ENCODE measurements at places on chromosomes 16 and 17.

DNA sequence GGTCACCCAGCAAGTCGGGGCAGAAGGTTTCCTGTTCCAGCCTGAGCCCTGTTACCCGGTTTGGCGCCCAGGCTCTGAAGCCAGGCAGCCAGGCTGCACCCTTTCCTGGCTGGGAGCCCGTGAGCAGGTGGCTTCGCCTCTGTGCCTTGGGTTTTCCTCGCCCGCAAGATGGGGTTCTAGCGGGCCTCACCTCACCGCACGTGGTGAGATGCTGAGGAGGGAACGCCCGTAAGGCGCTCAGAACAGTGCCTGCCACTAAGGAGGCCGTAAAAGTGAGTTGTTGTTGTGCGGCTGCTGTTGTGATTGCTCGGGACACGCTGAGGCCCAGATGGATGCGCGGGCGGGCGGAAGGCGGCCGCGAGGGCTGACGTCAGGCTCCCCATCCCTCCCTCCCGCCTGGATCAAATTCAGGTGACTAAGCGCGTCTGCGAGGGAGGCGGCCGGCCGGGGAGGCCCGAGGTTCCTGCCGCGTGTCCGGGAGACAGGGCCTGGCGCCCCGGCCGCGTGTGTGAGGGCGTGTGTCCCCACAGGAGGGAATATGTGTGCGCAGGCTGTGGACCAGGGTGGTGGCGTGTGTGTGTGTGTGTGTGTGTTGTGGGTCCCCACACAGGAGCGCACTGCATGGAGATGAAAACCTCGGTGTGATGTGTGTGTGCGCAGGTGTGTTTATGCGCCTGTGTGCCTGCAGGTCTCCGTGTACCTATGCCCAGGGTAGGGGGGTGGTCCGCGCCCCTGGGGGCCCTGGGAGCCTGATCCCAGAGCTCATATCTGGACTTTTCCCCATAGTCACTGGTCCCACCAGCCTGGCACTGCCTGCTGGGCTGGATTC is 4.3 kb downstream of the CAMKK1 start:
- no peak for DNase-seq

DNA sequence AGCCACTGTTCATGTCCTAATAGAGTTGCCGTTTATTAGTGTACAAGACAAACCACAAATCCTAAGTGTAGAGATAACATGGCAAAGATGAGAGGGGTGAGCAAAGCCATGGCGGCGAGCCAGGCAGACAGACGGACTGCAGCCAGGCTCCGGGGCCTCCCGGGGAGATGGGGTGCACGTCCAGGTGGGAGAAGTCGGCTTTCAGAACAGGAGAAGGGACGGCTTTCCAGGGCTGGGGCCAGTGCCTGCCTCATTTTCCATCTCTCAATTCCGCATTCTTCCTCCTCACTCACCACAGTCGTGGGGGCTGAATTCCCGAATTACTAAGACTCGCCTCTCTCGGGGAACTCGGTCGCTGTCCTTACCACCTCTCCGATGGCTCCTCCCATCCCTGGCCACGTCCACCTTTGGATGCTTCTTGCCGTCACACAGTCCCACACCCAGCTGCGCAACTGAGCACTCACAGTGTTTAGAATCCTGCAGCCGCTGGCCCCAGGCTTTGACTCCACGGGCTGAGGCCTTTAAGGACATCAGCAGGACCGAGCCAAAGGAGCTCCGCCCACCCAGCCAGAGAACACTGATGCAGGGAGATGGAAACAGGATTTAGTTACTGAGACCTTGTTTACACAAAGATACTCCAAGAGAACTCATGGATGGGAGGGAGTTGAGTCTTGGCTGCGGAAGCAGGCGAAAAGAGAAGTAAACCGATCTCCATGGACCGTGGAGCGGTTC is 59.7 kb downstream of the RNF112 start:
- no peak for DNase-seq

DNA sequence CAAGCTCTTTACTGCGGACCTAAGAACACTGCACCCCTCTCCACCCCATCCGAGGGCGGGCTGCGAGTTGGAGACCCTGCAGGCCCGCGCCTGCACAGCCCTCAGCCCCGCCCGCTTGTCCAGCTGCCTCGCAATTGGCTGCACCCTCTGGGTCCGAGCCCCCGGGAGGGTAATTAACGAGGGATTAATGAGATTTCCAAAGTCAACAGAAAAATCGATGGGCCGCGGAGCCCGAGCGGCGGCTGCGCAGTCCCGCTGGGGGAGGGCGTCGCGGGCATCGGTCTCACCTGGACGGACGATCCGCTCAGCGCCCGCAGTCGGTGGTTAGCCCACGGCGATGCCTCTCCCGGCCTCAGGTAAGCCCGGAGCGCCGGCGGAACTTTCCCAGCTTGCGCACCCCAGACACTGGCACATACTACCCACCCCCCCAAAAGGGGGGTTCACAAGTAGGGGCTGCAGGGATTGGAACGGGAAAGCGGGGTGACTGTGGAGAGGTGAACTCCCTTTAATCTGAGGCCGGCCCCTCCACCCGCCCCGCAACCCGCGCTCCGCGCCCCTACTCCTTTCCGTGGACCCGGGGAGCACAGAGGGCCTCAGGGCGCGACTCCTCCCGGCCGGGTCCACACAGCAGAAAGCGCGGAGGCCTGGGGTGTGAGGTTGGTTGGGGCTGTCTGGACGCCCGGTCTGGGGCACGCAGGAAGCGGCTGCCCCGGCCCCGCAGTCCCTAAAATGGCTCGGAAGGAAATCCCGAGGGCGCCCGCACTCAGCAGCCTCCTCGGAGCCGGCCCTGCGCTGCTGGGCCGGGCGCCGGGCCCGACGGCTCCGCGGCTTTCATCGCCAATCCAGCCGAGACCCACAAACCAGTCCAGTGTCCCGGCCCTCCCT is at the start of gene OTOP3:
Gene OTOP3, plus strand, starts transcription at position 314 of the 885 bp plus-strand sequence. Its CDS starts 24 bp downstream, at position 338.
- DNase-seq = no peak

DNA sequence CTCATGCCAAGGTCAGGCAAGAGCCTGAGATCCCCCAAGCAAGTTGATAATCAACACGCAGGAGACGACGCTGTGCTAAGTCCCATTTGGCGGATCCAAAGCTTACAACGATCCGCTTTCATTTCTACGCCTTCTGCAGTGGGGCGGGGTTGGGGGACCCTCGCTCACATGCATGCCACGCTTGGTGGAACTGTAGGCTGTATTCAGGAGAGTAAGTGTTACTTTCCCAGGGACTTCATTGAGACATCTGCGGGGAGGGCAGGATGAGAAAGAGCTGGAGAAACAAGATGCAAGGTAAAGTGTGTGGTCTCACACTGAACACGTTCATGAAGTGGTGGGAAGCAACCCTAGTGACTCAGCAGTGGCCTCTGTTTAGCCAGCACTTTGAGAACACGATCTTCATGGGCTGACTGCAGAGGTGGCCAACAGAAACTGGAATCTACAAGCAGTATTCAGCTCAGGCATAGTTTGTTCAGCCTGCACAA is 100.5 kb downstream of the XYLT1 start:
- no peak for DNase-seq

- no peak for DNase-seq
These were observed 2.4 kb downstream of the CCL18 start for GRCh38 chr17:36066365-36066985.

GRCh38 chr17:77148077-77148939 is 7.5 kb downstream of the SEC14L1 start:
- no peak for DNase-seq

- DNase-seq = no peak
These were observed 1082.1 kb upstream of the RBFOX1 start for GRCh38 chr16:6250511-6250910.

DNA sequence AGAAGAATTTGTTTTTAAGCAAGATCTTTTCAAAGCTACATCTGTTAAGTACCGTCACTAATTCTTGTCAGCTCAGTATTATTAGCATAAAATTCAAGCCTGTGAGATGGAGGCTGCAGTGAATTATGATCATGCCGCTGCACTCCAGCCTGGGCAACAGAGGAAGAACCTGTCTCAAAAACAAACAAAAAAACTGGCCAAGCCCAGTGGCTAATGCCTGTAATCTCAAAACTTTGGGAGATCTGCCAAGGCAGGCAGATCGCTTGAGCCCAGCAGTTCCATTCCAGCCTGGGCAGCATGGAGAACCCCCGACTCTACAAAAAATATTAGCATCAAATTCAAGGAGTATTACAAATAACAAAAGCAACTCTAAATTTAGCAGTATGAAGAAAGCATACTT is 88.0 kb downstream of the STXBP4 start:
- DNase-seq = no peak

DNA sequence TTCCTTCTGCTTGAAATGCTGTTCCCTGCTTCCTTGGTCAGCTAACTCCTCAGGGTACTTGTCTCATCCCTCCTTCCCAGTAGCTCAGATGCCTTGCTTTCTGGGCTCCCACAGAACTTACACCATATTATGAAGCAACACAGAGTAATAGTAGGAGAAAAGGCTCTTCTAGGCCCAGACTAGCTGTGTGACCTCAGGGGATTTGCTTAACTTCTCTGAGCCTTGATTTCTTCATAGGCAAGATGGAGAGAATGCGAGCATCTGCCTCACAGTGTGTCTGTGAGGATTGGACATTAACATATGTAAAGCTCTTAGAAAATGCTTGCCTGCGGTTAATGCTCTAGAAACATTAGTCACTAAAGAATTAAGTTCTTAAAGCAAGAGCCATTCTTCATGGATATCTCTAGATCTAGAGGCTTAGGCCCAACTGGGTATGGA is 22.3 kb upstream of the PECAM1 start:
- no peak for DNase-seq

DNA sequence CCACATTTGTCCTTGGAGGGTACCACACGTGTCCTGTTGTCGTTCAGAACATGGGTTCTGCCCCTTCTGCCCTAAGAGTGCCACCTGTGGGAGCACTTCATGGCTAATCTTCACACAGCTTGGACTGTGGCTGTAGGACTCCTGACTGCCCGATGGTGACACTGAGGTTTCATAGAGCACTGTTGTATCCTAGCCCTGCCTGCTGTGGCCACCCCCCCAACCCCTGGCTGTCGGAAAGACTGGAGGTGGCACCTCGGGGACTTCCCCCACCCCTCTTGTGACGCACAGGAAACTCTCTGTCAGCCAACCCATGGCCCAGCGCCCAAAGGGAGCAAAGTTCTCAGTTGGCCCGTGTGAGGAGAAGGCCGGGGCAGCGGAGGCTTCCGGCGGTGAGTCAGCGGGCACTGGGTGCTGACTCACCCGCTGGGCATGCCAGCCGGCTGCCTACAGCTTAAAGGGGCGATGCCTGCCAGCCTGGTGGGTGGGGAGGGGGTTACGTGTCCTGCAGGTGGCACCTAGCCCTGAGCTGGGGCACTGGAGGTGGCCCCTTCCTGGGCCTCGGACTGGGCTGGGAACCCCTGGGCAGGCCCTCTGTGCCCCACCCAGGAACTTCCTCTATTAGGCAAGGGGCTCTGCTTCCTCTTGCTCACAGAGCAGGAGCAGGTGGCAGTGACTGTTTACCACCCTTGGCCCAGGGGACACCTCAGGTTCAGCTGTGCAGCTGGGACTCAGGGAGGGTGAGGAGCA is 3.4 kb downstream of the MAP2K3 start:
- peak; percentile 98 for DNase-seq

DNA sequence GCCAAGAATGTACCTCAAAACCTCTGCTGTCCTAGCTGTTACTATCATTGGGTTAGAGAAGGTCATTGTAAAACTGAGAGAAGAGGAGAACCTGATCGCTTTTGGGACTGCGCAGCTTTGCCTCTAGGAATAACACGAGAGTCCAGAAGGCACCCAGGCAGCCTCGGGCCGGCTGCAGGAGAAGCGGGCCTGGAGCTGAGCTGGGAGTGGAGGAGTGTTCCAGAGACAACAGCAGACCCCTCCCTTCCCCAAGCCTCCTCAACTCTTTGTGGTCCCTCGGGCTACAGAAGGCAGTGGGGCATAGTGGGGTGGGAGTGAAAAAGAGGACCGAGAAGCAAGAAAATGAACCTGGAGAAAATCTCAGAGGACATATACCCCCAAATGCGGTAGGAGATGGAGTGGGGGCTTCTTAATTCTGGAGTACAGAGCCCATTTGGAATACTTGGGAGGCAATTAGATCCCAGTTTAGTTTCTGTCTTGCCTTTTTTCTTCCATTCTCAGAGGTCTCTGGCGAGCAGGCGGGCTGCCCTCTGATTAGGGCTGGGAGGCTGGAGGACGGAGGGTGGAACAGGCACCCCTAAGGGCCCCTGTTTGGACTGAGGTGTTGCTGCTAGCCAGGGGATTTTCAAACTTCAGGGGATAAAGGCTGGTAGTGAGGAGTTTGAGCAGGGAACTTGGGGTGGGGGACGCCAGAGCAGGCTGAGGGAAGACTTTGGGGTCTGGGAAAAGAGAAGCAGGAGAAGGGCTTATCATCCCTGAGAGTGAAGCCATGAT is 13.3 kb upstream of the HOXB2 start:
- DNase-seq = no peak

DNA sequence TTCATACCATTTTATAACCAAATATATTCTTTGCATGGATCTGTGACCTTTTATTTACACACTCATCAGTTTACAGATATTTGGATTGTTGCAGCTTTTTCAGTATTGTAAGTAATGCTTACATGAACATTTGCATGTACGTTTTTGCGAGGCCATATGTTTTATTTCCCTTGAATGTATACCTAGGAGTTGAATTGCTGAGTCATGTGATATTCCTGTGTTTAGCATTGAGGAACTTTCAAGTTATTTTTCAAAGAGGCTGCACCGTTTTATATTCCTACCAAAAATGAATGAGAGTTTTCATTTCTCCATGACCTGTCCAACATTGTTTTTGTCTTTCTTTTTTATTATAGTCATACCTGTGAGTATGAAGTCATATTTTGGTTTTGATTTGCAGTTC is 392.1 kb downstream of the CNTNAP4 start:
- DNase-seq = no peak

DNA sequence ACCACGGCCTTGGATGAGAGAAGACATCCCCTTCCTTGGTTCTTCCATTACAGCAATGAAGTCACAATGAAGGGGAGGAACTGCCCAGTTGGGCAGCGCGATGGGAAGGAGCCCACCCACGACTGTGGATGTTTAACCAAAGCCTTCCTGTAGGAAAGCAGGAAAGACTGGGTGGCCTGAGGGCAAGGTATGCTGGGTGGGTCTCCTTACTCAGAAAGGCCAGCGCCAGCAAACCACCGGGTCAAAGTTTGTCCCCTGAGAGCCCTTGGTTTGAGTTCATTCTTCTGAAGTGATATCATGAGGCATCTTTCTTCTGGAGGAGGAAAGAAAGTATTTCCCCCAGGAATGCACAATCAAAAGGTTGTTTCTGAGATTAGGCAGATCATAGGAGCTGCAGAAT is 105.2 kb downstream of the C16orf95 start:
- no peak for DNase-seq

DNA sequence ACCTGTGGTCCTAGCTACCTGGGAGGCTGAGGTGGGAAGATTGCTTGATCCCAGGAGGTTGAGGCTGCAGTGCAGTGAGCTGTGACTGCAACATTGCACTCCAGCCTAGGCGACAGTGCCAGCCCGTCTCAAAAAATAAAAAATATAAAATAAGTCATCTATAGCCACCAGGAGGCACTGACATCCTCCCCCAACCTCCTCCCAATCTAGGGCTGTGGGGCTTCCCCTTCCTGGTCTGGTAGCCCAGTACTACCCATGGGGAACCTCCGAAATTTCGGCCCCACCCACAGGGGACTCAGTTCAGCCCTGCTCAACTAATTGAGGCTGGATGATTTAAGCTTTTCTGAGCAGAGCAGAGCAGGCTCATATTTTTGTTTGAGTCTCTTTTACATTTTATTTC is 3.2 kb downstream of the ZSCAN10 start:
- DNase-seq = peak; percentile 45

GRCh38 chr17:36829676-36830075 is 107.6 kb upstream of the LHX1 start:
- DNase-seq = no peak
